ENCODE measurements at places on chromosomes 4 and X.

DNA sequence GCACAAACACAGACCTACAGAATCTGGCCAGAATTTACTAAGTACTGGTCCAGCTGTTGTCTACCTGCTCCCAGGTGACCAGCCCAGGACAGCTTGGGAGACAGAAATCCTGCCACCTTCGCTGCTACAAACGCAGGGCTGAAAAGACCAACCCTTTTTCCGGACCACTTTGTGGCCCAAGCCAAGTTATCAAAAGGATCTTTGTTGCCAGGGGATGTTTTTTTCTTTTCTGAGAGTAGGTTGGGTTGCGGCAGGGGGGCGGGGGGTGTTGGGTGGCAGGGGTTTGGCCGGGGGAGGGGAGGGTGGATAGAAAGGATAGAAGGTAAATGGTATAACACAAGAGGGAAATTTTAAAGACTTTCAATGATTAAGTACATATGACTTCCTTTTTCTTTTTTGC is 63.4 kb downstream of the STOX2 start:
- no peak for DNase-seq

- DNase-seq: no peak
Measured at GRCh38 chr4:123976285-123976684, 579.7 kb downstream of the SPRY1 start.

DNA sequence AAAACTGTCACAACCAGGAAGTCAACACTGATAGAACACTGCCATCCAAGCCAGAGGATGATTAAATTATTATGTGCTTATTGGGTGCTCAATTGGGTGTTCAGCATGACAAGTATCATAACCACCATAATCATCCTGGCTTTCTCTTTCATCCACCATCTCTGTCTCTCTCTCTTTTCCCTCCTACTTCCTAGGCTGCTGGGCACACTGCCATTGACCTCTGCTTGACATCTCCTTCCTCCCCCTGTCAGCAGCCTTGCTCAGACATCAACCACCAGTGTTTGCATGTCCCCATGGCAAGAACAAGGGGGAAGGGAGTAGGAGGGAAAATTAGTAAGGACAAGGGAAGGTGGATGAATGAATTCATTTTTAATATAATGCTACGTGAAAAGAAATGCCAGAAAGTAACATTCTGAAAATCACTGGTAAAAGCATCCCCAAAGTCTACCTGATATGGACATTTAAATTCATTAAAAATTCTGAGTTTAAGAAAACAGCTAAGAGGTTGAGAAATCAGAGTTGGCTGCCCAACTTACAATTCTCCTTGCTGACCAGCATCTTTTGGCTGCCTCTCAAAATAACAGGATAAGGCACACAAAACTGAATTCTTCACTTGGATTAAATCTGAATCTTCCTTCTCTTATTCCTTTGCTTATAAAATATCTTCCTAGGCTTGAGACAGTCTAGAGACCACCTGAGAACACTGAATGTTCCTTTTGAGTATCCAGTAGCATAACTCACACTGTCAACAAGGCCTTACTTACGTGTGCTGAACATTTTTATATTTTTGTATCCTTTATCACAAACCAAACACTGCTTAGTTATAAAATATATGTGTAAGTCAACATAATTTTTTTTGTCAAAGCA is 48.5 kb downstream of the SNCA start:
- no peak for DNase-seq

GRCh38 chrX:29941287-29941686 is 274.1 kb upstream of the MAGEB2 start:
- DNase-seq: no peak

GRCh38 chr4:24471486-24472160 is 112.7 kb downstream of the DHX15 start:
- DNase-seq: no peak

- DNase-seq: no peak
Measured at GRCh38 chr4:57214654-57215411, 104.6 kb upstream of the IGFBP7 start.

DNA sequence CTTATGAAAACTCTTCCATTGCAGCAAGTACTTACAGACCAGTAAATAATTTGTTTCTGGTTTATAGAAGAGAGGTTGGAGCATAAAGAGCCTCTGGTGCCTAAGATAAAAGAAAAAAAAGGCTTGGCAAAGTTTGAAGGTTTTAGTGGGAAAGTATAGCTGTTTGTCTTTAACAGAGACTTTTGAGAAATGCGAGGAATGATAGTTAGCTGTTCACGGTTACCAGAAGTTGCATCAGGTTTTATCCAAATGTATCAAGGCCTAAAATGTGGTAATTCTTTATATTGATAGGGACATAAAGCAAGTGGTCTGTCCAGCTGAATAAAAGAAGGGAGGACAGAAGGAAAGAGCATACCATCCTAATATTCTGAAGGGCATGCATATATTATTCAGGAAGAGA is 29.3 kb downstream of the RAP1GDS1 start:
- DNase-seq: no peak

Measured in T-cell (primary cell).